ENCODE measurements at places on chromosomes 13 and 19.

DNA sequence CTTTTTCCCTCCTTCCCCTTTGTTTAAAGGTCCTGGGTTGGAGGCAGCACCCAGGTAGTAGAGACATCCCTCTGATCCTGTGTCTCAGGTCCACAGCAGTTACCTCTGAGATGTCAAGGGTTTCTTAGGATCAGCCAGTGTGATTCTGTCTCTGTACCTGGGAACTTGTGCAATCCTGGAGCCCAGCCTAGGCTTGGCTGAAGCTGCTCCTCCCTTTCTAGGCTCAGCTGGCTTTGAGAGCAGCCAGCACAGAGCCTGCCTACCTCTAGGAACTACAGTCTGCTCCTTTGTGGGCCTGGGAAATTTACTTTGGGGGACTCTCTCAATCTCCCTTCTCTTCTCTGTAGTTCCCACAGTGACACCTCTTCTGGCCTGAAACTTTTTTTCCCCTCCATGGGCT lies 171.6 kb downstream of the MTUS2 start:
- DNase-seq: no peak

DNA sequence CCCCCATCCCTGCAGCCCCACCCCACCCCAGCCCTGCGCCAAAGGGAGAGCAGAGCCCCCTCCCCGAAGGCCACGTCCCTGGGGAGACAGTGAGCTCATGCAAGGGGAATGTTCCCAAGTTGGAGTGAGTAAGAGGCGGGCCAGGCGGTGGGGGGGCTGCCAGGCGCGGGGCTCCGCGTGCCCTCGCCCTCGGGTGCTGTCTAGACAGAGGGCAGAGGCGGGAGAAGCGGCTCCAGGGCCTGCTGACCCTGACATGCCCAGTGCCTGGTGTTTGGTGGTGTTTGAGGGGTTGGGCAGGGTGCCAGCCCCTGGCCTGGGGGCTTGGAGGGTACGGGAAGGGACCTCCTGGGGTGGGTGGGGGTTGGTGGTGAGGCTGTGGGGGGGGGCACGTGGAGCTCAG lies 1.0 kb downstream of the FSTL3 start:
- no peak for DNase-seq

GRCh38 chr13:108987517-108987916 lies 358.1 kb downstream of the MYO16 start:
- no peak for DNase-seq

DNA sequence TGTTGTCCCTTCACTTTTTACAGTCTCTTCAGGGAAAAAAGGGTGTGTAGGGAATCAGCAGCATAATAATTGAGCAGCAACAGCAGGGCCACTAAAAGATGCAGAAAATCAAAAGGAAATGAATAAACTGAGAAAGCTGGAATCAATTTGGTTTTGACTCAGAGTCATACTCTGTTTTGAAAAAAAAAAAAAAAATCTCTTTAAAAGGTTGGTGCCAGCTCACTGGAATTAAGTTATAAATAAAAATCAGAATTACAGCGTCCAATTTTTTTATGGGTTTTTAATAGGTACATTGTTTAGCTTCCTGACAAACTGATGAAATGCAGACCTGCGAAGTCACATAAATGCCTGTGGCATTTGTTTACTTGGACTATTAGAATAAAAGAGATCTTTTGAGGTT lies 231.9 kb downstream of the COG6 start:
- DNase-seq: no peak

GRCh38 chr13:73932091-73932490 lies 202.1 kb downstream of the KLF12 start:
- no peak for DNase-seq

DNA sequence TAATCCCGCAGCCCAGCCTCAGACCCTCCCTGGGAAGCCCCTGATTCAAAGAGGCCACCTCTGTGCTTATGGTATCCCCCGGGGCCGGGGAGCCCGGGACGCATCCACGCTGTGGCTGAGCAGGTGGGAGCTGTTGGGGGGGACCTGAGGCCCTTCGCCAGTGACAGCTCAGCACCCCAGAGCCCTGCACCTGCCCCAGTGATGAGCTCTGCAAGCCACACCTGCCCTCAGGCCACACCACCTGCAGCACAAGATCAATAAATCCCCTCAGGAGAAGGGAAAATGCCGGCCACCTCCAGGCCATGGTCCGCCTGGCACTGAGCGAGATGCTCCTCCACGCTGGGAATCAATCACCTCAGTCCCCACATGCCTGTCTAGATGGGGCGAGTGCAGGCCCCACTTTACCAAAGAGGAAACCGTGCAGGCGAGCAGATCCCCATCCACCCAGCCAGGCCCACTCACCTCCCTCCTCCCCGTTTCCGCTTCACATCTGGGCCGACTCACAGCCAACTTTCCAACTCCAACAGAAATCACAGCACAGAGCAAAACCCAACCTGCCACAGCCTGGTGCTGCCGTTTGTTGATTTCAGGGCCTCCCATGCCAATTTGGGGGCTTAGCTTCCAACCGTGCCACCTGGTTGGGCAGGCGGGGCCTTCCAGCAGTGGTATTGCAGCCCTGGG lies 12.8 kb downstream of the MOB3A start:
- peak; percentile 83 for DNase-seq

- DNase-seq: no peak
These were observed 198.6 kb downstream of the DCT start for GRCh38 chr13:94280845-94281244.

DNA sequence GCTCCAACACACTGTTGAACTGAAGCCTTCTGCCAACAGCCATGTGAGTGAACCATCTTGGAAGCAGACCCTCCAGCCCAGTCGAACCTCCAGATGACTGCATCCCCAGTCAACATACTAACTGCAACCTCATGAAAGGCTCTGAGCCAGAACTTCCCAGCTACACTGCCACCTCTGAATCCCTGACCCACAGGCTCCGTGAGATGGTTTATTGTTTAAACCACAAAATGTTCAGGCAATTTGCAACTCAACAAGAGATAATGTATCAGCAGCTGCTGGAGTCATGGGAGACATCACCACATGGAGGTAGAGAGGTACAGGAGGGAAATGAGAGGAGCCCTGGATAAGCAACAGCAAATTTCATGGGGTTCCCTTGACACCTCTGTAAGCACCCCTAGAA lies 266.4 kb upstream of the NBEA start:
- no peak for DNase-seq

DNA sequence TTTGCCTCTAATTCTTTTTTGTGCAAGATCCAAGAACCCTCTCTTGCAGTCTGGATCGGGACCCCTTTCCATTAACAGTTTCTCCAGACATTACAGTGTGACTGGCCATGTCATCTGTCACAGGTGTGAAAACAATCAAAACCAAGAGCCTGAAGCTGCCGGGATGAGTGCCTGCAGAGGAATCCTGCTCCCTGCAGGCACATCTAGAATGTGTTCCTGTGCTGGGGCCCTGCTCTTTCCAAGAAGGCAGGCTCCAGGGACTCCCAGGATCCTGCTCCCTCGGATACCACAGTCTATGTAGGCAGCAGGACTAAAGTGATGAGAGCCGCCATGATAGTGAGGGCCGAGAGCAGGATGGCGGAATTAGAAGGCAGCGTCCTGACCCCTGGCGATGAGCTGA lies 38.8 kb downstream of the CCDC169 start:
- no peak for DNase-seq

All from activated CD4-positive, alpha-beta T cell treated with anti-CD3 and anti-CD28 coated beads, Interleukin-2, Interleukin-4, amounts not matched to agents 100 ng/mL and 50 ng/mL, durations not matched to agents 16 hours and 8 hours (primary cell).